ENCODE measurements at places on chromosomes 2 and 18. TPM values are rescaled to one million over a fixed set of nuclear protein-coding genes. Genes with fewer than 3 reads are reported as not detected.

DNA sequence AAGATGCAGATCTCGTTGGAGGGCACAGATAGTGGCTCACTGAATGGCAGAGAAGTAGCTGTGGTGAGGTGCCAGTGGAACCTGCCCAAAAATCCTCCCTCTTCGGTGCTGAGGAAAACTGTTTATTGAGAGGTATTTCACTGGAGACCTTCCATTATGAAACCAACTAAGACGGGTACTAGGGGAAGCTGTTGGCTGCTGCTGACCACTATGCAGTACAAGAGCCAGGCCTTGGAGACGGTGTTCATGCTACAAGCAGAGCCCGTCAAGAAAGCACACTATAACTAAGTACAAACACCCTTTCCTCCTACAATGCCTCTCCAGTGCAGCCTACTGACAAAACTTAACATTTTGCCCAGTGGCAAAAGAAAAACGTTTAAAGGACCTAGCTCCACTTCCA lies 4.6 kb downstream of the ARL5A start:
- no peak for DNase-seq

DNA sequence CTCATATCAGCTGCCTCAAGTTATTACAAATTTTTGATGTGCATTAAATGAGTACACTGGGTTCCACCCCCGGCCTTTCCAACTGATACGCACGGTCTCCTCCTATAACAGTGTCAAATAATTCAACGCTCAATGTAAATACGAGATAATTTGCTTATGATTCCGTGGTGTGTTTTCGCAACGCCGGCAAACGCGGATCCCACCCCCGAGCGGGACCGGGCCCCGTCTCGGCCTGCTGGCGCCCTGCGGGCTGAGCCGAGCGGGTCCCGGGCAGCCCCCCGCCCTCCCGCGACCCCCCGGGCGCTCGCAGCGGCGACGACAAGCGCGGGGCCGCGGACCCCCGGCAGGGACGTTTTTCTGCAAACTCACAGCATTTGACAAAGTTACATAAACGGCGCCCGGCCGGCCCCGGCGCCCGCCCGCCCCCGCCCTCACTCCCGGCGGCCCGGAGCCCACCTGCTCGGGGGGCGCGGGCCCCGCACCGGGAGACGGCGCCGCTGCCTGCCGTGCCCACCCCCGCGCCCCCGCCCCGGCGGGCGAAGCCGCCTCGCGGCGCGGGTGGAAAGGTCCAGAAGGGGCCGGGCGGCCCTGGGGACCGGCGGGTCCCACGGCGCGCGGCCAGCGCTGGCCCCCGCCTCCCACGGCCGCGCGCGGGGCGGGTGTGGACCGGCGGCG lies 762 bp downstream of the HDAC4 start:
- DNase-seq, result no peak

DNA sequence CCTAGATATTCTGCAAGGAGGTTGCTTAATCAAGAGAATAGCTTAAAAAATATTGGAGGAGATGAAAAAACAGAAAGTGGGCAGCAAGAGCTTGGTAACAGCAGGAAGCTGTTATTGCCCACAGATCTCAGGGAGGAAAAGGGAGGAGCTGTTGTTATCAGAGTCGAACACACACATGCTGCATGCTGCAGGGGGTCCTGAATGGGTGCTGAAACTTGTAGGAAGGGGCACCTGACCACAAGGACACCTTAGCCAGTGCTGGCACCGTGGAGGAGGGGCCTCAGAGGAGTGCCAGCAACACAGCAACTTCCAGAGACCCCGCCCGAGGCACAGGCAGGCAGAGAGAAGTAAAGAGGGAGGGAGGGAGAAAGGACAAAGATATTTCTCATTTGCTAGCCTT lies 332.9 kb downstream of the SOCS6 start:
- no peak for DNase-seq

- no peak for DNase-seq
Observed at GRCh38 chr2:39007875-39008504, 112.9 kb downstream of the SOS1 start.

- DNase-seq, result no peak
Observed at GRCh38 chr2:63555931-63556330, 32.3 kb downstream of the WDPCP start.

- DNase-seq, result no peak
Observed at GRCh38 chr2:30216157-30216556, 15.2 kb upstream of the LBH start.

DNA sequence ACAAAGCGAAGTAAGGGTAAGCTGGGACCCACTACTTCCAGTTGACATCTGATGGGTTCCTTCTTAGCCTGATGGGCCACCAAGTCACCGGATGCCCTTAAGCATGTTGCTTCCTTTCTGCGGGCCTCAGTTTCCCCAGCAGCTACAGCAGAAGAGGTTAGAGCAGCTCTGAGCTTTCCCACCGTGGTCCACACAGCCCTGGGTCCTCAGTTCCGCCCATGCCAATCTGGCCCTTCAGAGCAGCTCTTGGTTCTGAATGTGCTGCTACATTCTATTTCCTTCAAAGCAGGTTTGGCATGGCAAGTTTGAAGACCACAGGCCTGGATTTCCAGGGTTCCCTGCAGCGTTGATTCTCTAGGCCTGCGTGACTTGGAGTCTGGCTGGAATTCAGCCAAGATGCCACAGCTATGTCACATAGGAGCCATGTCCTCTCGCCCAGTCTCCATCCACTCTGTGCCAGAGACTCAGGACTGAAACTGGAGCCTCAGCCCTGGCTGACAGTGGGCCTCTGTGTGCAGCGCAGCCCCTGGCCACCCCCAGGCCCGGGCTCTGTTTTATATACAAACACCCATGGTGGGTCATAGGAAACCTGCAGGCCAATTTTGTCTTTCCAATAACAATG lies 79.6 kb downstream of the TFCP2L1 start:
- no peak for DNase-seq

VSNL1 gene
- 0.08 TPM for total RNA-seq

DNA sequence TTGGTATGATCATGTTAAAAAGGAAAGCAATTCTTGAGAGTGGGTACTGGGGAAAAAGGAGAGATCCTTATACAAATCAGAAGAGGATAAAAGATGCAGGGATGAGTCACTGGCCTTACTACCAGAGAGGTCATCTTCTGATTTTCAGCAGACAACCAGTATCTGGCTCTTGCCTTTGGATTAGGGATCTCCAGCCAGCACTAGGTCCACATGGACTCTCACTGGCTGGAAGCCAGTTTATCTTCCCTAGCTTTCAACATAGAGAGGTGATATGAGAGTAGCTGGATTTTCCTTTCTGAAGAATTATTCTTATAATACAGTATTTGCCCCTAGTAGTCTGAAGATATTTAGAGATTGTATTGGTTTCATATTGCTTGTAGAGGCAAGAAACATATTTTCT lies 30.2 kb downstream of the CERKL start:
- DNase-seq, result no peak

GPBAR1 gene
- not detected for total RNA-seq

DNA sequence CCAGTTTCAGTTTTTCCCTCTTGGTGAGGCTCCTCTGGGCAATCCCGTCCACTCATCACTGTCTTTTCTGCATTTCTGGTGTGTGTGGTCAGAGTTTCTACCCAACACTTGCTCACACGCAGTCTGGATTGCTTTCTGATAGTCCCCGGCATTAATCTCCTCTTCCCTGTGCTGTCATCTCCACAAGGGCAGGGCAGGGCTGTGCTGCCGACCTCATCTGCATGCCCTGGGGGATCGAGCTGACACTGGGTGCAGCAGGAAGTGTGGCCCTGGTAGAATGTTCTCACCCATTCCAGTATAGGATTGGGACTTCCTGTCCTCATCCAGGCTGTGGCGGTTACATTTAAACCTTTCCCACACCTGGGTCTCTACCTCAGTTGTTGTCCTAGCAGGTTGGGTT lies 80.0 kb upstream of the FAM136A start:
- no peak for DNase-seq

OSBPL6 gene
- total RNA-seq, result 3.7 TPM

SESTD1 gene
- total RNA-seq, result 14.3 TPM

EIF2B4 gene
- total RNA-seq, result 36.9 TPM

IL18R1 gene
- 0.37 TPM for total RNA-seq

MAP3K19 gene
- total RNA-seq, result not detected

ACKR3 gene
- total RNA-seq, result not detected

GRCh38 chr2:140892911-140893637 lies 1237.7 kb downstream of the LRP1B start:
- DNase-seq, result no peak

ACMSD gene
- not detected for total RNA-seq

ABHD1 gene
- total RNA-seq, result 1.1 TPM

DNA sequence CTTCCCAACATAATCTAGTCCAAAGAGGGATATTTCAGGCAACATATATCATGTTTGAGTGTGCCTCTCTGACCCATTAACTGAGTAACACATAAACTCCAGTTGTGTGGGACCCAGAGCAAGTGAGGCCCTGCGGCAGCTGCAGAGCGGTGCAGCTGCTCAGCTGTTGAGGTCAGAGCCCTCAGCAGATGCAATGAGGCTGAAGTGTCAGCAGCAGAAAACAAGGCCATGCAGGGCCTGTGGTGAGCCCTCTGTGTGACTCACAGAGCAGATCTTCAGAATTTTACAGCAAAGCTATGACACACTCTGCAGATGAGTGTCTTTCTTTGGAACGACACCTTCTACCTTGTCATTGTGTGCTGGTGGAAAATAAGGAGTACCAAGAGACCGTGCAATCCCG lies 168.5 kb downstream of the CBLN2 start:
- no peak for DNase-seq

NUP35 gene
- 23.8 TPM for total RNA-seq

KLHL14 gene
- total RNA-seq, result 0.43 TPM

GRCh38 chr2:127508631-127509034 lies 17.7 kb downstream of the IWS1 start:
- DNase-seq, result peak; percentile 60

DNA sequence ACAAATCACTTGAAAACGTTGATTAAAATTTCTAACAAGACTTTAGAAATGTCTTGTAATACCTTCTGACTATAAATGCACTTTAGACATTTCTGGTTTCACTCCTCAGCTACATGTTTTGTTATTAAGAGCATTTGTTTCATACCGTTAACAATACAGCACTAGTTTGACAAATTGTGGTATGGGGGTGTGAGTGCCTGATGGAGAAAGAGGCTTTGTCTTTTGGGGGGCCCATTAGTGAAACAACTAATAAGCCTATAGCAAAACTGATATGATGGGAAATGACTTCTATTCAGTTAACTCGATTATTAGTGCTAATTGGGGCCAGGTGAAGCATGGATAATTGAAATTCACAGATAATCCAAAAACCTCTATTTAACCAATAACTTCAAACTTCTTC lies 30.9 kb upstream of the ZNF516 start:
- DNase-seq, result no peak

L3MBTL4 gene
- total RNA-seq, result 2.2 TPM

RUFY4 gene
- not detected for total RNA-seq

GRCh38 chr2:90069290-90069894 lies 1377.9 kb downstream of the RPIA start:
- no peak for DNase-seq

DNA sequence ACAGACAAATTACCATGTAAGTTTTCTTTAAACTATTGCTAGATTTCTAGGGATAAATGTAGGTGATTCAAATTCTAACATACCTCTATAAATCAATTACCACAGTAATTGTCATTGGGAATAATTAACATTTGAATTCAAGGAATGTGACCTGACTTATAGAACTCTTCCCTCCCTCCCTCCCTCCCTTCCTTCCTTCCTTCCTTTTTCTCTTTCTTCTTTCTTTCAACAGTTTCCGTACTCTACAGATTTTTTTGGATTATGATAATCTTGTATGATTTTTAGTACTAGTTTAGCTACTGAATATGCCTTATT lies 18.2 kb upstream of the FTCDNL1 start:
- no peak for DNase-seq

DNA sequence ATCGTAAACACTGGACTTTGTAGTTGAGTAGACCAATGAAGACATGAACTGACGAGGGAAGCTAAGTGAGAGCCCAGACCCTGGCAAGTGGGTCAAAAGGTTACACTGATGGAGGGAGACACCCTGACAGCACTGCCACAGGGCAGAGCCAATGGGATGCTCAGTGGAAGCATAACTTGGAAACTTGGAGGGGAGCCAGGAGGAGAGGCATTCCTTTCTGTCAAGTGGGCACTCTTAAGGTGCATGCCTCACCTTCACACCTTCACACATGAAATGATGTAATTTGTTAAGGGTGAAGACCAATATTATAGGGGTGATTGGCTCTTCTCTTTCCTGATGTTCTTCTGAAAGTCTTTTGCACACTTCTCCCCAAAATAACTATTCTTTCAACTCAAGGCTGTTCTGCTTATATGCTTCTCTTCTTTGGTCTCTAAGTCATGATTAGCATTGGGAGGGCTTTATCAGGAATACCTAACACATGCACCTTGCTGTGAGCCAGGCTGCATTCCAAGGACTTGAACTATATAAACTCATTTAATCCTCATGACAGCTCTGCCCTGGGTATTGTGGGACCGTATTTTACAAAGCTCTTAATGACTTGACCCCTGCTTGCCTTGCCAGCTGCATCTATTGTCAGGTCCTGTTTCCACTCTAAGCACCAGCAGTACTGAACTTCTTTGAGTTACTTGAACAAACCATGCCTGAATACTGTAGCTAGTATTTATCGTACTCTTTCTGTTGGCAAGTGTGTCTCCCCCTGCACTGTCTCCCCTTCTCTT lies 19.0 kb downstream of the RPL37A start:
- no peak for DNase-seq

- DNase-seq, result no peak
Observed at GRCh38 chr18:42977982-42978637, 137.4 kb downstream of the RIT2 start.

GRCh38 chr2:76977846-76978727 lies 544.1 kb downstream of the LRRTM4 start:
- DNase-seq, result no peak

GNLY gene
- total RNA-seq, result not detected

- no peak for DNase-seq
Observed at GRCh38 chr18:21330122-21330701, 88.2 kb downstream of the GREB1L start.

MYOM1 gene
- total RNA-seq, result 0.26 TPM

DNA sequence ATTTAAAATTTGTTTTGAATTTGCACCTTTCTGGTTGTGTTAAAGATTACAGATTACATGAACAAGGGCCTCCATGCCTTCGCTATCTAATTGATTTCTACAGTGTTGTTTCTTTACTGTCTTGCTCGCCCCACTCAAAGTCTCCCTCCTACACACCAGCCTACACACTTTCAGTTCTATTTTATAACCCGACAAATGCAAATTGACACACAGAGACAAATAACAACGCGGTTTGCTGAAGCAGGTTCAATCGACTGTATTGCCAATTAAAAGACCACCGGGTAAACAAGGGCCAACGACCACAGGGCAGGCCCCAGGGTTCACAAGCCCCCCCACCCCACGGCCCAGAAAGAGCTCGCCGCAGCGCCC lies 869 bp downstream of the STARD7 start:
- DNase-seq, result no peak

LOXL3 gene
- total RNA-seq, result 30.4 TPM

All from SK-MEL-5 (cell line).